Kasumi-1 (cell line): ENCODE measurements at places on chromosomes 3 and 15.

- DNase-seq, result peak; percentile 77
Measured at GRCh38 chr3:65030847-65031463, 343.2 kb upstream of the ADAMTS9 start.

DNA sequence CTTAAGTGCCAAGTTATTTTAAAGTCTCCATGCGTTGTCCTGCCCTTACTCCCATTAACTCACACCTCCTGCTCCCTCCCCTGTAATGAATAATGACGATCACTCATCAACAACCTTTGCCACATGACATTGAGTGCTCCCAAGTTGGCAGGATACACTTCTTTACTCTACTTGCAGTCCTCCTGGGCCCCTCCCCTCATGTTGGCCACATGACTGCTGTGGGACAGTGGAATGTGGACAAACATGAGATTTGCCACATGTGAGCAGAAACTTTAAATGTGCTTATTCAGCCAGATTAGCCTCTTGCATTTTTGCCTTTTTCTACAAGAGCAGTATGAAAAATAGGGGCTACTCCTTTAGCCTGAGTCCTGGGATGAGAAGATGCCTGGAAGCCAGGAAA lies 167.9 kb downstream of the DCLK3 start:
- DNase-seq, result no peak

DNA sequence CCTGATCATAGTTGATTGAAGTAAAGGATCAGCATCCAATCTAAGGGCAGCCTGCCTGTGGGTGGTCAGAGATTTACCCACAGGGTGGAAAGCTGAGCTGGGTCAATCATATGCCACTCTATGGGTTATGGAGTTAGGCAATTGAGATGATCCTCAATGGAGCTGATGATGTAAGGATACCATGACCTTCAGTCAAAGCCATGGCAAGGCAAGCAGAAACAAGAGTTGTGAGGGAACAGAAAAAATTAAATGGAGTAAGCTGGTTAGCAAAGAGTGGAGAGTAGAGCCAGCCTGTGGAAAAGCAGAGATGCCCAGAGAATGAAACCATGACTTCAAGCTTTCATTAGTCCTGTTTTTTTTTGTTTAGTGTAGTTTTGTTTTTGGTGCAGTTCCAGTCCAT lies 5.7 kb upstream of the IQGAP1 start:
- no peak for DNase-seq

GRCh38 chr3:183449391-183449790 lies 21.0 kb upstream of the MCF2L2 start:
- peak; percentile 35 for DNase-seq

DNA sequence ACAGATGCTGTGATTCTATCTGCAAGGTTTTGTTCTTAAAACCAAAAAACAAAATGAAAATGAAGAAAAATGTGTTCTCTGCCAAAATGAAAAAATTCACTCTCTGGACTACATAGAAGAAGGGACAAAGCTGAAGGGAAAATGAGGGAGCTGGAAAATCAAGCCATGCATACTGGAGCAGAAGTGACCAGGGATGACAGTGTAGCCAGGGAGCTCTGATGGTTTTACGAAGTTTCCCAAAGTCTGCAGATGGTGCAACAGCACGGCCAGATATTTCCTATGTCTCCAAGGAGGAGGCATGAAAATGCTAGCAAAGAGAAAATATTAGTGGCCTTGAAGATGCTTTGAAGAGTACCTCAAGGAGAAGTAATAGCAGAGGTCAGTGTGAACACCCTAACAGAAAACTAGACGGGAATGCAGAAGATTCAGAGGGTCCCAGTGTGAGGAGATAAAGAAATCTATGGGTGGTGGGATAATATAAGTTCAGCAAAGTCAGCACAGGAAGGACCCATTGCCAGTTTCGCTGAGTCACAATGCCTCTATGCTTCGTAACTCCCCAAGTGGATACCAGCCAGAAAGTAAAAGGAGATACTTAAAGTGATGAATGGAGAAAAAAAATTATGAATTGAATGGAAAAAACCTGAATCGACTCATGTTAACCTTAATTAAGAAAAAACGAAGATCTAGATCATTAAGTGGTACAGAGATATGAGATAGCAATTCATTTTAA lies 39.0 kb upstream of the POMGNT2 start:
- no peak for DNase-seq

- DNase-seq, result no peak
Measured at GRCh38 chr3:164416491-164417222, 661.6 kb downstream of the SI start.

DNA sequence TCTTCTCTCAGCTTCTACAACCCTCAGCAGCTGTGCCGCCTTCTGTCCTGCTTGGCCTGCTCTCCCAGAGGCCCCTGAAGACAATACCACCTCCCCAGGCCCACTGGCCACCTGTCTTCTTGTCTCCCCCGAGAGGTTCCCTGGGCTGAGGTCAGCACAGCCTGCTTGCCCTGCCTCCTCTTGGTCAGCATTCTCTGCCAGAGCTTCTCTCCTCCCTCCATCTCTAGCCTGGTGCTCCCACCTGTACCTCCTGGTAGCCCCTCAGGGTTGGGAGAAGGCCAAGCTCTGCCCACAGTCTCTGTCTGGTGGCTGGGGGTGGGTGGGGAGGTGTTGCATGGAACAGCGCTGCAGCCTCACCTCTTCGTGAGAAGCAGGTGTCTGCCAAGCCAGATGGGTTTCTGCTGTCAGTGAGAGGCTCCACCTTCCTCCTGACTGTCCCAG lies 5.6 kb upstream of the ISLR start:
- no peak for DNase-seq

DNA sequence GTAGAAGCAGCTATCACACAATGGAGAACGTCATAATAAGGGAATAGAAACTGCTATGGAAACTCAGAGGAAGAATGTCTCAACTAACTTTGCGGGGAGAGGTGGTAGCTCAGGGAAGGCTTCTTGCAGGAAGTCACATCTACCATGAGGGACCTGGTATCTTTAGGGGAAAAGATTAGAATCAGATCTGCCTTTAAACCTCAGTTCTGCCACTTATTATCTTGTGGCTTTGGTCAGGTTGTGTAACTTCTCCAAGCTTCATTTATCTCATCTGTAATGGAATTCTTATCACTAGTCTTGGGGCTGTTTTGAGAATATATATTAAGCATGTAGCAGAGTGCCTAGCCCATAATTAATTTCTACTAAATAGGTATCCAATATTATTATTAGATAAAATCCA lies 46.4 kb upstream of the PRICKLE2 start:
- DNase-seq, result no peak

GRCh38 chr3:153103406-153103945 lies 58.5 kb upstream of the RAP2B start:
- DNase-seq, result no peak

DNA sequence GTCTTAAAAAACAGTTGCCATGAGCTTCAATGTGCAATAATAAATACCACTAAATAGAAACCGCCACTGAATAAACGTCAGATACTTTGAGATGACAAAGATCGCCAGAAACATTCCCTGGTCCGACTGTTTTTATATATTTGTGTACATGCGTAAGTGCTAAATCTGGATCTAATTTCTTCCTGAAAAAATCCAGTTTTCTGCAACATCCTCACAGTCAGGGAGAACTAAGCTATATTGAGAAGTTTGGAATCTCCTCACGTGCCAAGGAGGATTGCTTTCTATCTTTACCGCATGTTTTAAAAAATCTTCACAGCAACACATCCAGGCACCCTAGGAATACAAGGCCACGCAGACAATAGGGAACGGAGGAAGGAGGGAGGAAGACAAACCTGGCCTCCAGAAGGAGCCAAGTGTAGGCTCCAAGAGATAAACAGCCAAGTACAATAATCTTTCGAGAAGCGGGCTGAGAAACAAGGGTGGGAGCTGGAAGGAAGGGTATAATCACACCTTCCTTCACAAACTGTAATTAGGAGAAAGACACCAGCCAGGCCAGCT lies 5.7 kb downstream of the VGLL4 start:
- no peak for DNase-seq

DNA sequence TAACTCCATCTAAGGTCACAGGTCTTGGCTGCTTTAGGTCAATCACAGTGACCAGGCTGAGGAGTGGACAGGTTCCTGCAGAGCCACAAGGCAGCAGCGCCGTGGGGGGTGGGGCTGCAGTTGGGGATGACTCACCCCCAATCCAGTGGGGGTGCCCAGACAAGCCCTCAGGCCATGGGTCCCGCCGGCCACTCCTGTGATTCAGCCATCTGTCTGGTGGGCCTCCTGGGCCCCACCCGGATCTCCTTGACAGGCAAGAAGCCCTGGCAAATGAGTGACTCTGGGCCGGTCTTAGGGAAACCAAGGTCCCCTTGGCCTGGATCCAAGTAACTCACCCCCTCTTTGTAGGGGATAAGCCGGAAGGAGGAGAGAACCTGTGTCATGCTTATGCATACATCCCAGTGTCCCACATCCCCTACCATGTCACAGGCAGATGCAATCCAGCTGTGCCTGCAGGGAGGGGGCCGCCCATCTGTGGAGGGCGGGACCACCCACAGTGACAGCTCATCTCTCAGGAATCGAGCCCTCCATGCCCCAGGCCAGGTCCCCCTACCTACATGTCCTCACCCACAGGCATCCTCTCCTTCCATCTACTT lies 495 bp upstream of the COL7A1 start:
- DNase-seq, result no peak

GRCh38 chr3:31462050-31462569 lies 70.6 kb upstream of the STT3B start:
- peak; percentile 87 for DNase-seq

GRCh38 chr3:37301980-37302708 lies 127.8 kb upstream of the LRRFIP2 start:
- no peak for DNase-seq

DNA sequence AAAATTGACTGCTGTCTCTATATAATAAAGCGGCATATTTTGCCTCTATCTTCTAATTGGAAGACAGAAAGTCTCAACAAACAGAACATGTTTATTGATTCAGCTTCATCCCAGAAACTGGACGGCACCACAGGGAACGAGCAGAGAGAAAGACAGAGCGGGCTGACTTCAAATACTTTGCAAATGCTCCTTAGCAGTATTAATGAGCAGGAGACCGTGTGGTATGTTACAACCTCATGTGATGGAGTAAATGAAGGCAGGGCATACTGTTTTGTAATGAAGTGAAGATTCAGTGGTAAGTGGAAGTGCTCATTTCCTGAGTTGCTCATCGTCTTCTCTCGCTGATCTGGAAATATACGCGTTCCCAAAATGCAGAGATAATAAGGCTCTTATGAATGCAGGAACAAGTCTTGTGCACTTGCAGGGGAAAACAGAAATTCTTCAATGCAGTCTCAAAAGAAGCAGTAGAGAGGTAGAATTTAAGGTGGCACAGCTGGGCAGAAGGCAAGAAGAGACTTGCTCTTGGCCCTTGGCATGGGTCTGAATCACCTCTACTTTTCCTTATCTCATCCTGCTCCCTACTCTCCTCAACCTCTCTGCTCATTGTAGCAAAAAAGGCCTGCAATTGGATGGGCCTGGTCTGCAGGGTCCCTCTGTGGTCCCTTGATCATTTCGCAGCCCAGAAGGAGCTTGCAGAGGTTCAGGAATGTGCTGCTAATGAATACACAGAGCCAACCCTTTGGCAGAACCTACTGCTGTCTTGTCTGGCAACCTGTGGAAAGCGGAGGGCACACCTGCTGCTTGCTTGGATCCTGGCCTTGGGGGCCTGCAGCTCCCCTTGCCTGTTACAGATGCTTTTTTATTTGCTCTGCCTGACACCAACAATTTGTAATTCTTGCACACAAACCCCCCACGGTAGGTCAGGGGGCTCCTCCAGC lies 604.9 kb upstream of the CFAP20DC start:
- DNase-seq, result no peak

DNA sequence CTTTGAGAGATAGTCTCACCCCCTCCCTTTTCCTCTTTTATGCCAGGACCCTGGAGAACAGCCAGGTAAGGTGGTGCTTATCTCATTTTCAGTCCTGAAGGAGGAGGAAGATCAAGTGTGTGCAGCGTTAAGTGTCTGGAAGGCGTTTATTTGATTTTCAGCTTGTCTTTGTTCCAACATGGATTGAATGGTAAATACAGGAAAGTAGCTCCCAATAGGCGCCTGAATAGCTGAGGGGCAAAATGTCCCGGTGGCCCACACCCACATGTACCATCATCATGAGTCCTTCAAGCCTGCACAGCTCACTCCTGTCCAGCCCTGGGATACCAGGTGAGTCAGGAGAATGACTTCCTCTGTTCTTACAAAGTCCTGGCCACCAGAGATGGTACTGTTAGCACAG lies 73.5 kb downstream of the CEMIP start:
- no peak for DNase-seq

DNA sequence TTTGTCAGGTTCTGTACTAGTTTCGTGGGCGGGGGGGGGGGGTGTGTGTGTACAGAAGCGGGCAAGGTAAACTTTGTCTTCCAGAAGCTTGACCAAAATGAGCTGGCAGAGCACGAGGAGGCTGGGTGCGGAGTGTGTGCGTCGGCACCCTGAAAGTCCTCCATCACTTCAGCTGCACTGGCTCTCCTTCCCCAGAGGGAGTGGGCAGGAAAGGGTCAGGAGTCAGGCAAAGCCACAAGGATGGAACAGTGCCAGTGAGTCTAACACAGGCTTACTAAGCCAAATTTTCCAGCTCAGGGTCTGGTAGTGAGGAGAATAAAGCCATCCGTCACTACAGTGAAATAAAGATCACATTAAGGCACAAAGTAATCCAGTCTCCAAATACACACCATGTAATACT lies 11.9 kb upstream of the SH3GL3 start:
- DNase-seq, result no peak

DNA sequence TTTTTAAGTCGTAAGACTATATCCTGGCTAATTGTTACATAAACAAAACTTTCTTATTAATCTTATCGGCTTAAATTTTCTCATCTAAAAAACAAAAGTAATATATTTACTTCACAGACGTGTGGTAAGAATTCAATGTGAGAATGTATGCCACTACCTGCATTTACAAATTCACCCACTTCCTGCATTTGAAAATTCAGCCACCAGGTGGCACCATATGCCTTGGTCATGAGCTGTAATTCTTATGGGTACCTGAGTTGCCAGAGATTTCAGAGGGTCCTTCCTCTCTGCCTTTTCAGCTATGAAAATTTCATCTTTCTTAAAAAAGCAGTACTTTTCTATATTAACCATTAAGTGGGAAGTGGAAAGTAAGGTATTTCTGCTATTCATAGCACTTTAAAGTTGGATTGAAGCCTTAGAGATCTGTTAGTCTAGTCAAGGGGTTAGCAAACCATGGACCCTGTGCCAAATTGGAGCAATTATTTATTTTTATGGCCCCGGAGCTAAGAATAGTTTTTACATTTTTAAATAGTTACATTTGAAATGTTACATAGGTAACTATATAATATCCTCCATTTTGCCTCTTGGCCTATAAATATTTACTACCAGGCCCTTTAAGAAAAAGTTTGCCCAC lies 127.8 kb downstream of the HCN4 start:
- peak; percentile 50 for DNase-seq

GRCh38 chr15:63532307-63532744 lies 27.9 kb downstream of the USP3 start:
- DNase-seq, result no peak
